ENCODE measurements at places on chromosomes 5 and 9.

- DNase-seq, result no peak
- H3K36me3 ChIP-seq, result peaks cover 51% of the 10 kb centered on the region
- no peaks in the 10 kb centered on the region for H3K4me1 ChIP-seq
- no peak overlapping the region for H3K27ac ChIP-seq
Measured at GRCh38 chr9:120532891-120533290, 47.1 kb downstream of the CDK5RAP2 start.

DNA sequence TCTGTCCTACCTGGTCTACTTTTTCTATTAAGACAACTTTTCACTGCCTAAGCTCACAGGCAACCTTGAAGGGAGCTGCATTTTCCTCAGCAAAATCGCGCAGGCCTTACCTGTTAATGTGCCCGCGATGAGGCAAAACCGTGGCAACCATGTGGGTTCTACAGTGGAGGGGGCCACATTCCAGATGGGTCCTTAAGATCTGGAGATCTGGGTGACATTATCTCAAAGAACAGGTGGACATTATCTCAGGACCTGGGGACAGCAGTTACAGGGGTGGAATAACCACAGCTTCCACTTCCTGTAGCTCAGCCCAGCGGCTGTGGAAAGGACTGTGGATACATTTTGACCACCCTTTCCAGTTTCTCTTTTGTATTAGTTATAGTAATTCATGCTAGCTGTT lies 112.8 kb upstream of the PTCH1 start:
- no peak for DNase-seq
- no peak overlapping the region for H3K27ac ChIP-seq
- no peak overlapping the region for H3K4me3 ChIP-seq
- H3K4me1 ChIP-seq, result peaks cover 6% of the 10 kb centered on the region

- no peaks in the 10 kb centered on the region for H3K27me3 ChIP-seq
- no peaks in the 10 kb centered on the region for H3K36me3 ChIP-seq
- no peak for DNase-seq
- H3K27ac ChIP-seq, result no peak overlapping the region
- no peak overlapping the region for H3K4me3 ChIP-seq
Measured at GRCh38 chr5:60703944-60704343, 4.0 kb upstream of the DEPDC1B start.

GRCh38 chr9:36745977-36746376 lies 173.3 kb downstream of the MELK start:
- no peak overlapping the region for H3K4me3 ChIP-seq
- no peak overlapping the region for H3K27ac ChIP-seq
- no peaks in the 10 kb centered on the region for H3K27me3 ChIP-seq
- no peak for DNase-seq
- no peaks in the 10 kb centered on the region for H3K36me3 ChIP-seq

GRCh38 chr5:170169996-170170395 lies 62.8 kb upstream of the C5orf58 start:
- DNase-seq, result no peak
- H3K36me3 ChIP-seq, result no peaks in the 10 kb centered on the region
- H3K27me3 ChIP-seq, result no peaks in the 10 kb centered on the region

DNA sequence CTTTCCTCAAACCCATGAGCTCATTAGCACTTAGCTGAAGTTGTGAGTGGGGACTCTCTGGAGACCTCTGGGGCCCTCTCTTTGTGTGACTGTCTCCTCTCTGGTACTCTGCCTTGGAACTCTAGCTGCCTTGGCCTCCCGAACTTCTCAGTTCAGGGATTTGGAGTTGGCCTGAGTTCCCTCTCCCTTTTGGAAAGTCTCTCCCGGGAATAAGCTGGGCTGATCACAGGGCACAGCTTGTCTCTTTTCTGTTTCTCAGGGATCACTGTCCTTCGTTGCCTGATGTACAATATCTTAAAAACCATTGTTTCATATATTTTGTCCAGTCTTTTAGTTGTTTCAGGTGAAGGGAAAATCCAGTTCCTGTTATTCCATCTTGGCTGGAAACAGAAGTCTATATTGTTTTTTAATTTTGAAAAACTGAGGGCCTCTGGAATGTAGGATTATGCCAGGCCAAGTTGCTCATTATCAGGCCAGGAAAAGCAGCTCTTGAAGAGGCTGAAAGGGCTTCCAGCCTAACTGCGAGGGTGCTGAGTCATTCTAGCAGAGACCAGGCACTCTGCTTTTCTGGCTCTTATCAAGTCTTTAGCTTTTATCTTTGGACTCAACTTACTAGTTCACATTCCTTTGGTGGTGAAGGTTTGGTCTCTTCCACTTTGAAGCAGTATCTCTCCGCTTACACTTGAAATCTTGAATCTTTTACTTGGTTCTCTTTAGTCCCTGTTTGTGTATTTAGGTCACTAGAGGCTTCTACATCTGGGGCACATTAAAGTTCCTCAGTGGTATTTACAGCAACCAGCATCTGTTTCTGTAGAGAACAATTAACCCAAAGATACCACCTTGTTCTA lies 8.4 kb upstream of the RGS3 start:
- H3K27ac ChIP-seq, result peak overlapping the region; percentile 86
- peaks cover 34% of the 10 kb centered on the region for H3K4me1 ChIP-seq
- H3K27me3 ChIP-seq, result no peaks in the 10 kb centered on the region

DNA sequence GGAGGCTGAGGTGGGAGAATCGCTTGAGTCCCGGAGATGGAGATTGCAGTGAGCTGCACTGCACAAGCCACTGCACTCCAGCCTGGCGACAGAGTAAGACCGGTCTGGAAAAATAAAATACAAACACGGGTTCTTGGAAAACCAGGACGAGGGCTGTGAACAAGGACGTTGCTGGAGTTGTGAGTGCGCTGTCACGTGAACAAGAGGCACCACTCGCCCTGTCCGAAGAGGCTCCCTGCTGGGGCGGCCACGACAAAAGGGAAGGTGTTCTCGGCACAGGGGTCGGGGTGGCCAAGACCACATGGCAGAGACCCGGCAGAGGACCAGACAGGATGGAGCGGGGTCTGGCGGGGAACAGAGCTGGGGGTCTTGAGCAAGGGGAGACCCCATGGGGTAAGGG lies 30.6 kb upstream of the UBAC1 start:
- no peaks in the 10 kb centered on the region for H3K36me3 ChIP-seq
- H3K4me1 ChIP-seq, result peaks cover 32% of the 10 kb centered on the region
- DNase-seq, result no peak
- no peak overlapping the region for H3K4me3 ChIP-seq

All from esophagus muscularis mucosa (tissue), 4 donors.